ENCODE measurements at places on chromosomes 11 and 22.
A peak's percentile ranks its signal among the peaks of the same experiment; 100 is the strongest.

DNA sequence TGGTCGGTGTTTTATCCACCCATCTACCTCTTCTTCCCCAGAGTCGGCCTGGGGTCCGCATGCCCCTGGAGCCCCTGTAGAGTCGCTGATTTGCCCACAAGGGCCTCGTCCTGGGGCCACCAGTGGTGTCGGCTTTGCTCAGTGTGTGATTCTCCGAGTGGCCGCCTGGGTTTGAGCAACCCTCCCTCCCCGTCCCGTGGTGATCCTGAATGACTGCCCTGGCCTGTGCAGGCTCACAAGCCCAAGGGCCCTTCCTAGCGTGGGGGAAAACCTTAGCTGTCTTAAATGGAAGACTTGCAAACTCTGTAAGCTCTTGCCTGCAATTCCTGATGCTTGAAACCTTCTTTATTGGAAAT is 128.3 kb downstream of the OSBP2 start:
- DNase-seq: no peak

DNA sequence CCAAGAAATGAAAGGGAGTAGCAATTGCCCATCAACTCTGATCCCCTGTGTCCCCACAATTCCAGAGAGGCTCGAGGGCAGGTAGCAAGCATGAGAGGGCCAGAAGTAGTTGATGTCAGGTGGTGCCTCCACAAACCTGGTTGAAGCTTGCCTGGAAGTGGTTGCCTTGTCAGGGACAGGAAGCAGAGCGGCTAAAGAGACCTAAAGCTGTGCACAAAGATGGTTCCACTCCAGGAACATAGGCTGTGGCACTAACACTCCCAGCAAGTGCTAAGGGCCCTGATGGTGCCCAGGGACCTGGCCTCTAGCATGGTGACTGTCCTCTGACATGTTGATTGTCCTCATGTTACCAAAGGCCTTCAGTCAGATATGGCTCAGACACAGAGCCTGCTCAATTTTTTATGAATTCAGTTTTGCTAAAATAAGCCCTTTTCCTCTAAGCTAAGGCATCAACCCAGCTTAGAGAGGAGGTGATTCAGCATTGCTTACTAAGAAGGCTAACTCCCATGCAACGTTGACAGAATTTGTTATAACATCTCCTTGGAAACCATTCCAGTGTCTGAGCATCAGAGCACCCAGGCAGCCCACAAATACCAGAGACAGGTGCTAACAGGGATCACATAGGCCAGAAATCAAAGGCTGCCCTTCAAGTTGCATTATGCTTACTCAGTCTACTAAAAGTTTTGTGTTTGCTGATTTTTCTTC is 196.3 kb upstream of the ARHGAP20 start:
- no peak for DNase-seq

DNA sequence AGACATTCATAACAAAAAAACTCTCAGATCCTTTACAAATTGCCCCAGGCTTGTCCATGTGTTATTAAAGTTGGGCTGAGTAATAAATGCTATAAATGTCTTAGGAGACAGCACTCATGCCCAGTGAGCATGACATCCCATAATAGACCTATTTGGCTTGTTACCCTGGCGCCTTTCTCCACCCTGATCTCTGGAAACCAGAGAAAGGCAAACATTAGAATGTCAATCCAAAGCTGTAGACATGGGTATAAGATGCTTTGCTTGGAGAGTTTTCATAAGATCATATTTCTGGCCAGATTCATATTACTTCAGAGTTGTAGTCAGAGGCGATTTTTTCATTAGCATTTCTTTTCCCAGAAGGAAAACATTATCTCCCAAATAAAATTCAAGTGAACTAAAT is 161.3 kb upstream of the UBASH3B start:
- DNase-seq: no peak

- DNase-seq: peak; percentile 50
Measured at GRCh38 chr11:102007567-102008437, 39.4 kb upstream of the CFAP300 start.

DNA sequence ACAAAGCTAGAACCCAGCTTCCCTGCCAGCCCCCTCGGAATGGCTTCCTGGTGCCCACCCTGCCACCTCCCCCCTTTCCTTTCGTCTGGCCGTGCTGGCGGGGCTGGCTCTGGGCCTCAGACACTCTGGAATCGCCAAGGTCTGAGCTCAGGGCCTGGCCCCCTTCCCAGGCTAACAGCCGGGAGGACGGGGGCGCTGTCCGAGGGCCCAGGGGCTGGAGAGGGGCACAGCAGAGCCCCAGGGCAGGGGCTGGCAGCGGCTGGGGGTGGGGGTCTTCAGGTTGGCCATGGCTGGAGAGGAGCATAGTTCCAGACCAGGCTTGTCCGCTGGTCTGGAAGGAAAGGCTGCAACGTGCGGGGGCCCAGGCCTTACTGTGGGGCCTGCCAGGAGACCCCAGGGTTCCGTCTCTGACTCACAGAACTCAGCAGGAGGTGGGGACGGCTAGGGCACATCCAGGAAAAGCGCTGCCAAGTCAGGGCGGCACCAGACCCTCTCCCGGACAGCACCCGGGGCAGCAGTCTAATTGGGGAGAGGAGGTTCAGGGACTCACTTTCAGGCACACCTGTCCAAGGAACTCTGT is 861 bp upstream of the LTBP3 start:
- DNase-seq: no peak

- no peak for DNase-seq
Measured at GRCh38 chr22:37522482-37522881, 3.3 kb upstream of the CARD10 start.

DNA sequence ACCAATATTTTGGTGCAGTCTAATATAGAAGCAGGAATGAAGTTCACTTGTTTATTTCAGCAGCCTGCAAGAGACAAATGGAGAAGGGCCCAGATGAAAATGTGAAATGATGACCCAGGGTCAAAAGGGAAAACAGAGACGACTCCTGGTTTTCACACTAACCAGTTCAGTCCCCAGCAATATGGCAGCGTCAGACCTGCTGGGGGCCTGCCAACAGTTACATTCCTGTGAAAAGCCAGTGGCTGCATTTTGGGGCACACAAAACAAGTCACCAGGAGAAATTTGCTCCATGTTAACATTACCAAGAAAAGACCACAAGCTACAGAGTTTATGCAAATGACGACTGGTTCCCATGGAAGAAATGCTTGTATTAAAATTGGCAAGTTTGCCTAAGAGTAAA is 80.2 kb downstream of the CCDC34 start:
- no peak for DNase-seq

DNA sequence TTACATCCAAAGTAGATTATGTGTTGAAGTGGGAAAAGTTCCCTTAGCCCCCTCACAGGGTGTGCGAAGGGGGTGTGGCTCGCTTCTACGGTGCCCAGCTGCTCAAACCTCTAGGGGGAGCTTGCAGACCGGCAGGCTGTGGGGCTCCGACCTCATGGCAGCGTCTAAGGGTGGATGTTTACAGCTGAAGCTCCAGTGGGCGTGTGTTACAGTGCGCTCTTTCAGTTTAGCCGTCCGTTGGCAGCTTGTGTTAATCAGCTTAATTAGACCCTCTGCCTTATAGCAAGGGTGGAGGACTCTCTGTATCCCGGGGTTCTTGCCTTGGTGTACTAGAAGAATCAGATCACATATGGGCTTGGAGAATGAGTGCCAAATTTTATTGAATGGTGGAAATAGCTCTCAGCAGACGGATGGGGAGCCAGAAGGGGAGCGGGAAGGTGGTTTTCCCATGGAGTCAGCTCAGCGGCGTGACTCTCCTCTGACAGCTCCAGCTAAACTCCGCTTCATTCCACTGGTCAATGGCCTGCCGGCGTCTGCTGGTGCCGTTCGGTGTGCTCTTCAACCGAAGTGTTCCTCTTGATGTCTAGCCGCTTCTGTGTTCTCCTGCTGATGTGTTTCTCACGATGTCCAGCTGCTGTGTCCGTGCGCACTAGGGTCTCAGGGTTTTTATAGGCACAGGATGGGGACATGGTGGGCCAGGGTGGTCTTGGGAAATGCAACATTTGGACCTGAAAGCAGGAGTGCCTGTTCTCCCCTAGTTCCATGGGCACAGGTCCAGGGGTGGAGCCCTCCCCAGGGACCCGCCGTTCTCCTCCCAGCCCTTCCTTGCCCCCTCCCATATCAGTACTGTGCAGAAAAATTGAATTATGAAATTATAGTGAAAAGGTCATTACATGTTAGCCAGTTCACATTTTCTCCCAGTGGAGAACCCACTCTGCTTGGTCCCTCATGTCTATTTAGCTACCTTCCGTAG is 28.6 kb upstream of the OR10G7 start:
- peak; percentile 59 for DNase-seq

DNA sequence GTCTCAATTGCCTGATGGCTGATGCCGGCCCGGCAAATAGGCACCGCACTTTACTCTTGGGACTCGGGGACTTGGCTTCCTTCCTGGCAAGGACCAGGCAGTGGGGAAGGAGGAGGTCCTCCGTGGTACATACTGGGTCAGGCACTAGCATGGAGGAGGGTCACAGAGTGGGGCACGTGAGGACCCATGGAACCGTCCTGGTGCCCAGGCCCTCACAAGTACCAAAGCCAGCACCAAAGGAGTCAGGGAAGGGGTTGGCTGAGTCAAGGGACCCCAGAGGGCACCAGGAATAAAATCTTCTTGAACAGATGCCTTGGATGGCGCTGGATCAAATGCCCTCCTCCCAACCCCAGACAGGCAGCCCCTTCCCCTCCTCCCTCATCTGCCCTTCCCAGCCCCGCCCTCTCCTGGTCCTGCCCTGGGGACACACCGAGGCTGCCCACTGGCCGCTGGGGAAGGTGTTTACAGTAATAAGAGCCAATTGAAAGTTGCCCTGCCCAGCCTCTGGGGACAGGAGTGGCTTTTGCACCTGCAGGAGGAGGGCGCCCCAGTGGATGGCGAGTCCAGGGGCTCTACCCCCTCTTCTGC is 5.6 kb upstream of the CARNS1 start:
- no peak for DNase-seq

DNA sequence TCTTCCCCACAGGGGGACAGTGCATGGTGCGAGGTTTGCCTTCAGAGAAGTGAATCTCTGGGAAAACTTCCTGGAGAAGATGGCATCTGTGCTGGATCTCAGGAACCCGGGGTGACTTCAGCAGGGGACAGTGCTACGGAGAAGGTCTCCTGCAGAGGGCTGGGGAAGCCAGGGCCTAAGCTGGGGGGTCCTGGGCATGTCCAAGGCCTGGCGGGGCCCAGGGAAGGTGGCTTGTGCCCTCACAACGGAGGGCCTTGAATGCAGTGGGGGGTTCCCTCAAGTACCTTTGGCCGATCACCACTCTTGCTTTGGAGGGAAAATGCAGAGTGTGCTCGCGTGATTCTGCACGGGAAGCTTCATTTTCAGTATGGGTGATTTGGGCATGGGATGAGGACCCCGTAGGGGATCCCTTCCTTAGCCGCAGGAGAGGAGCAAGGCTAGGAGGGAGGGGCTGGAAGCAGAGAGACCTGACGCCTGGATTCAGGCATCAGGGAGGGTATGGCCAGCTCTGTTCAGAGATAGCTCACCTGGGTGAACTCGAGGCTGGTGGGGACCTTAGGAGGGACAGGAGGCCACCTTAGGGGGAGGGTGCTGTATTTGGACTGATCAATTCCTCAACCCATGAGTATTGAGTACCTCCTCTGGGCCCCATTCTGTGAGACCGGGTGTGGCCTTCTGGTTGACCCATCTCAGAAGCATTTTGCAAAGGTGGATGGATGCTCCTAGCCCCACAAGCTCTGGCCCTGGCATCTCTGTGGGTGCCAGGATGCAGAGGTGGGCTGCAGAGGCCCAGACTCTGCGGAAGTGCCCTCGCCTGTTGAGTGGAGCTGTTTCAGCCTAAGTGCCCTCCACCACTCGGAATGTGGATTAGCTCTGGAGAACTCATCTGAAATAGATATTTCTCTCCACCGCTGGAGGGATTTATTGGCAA is 529.4 kb downstream of the TBC1D22A start:
- no peak for DNase-seq

DNA sequence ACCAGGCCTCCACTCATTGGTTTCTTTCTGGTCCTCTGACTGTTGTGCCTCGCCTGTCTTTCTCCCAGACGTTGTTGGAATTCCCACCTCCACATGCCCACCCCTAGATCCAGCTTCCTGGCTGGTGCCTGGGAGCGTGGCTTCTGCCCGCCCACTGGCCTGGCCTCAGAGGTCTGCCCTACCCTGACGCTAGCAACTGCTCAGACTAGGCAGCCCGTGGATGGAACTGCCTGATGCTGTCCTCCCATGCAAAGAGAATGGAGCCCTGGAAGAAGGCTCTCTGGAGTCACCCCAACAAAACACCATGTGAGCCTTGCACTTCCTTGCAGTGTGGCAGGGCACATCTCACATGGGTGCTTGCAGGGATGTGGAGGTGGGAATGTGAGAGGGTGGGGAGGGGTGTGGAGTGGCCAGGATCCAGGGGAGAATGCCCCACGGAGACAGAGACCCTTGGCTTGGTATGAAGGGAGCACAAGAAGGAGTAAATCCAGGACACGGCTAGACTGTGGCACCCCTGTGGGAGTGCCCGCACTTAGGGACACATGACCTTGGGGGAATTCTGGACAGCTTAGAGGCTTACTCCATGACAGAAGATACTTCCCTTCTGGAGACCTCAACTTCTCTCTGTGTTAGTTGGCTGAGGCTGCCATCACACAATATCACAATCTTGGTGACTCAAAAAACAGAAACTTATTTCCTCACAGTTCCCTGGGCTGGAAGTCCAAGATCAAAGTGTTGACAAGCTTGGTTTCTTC is 22.5 kb upstream of the ADA2 start:
- DNase-seq: no peak

DNA sequence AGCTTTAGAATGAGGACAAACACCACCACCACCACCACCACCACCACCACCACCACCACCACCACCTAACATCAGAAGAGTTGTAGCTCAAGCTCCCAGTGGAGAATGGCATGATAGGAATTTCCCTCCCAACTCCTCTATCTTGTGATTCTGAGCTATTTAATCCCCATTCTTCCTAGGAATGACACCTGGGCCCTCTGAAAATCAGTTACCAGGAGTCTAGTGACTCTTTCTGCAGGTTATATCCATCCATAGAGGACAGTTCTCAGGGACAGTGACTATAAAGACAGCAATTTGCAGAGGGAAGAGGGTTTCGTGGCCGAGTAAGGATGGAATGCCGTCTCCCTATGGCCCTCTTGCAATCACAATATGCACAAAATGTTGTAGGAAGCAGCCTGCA is 27.8 kb downstream of the MYH9 start:
- DNase-seq: no peak

- DNase-seq: no peak
Measured at GRCh38 chr22:40263191-40263590, 83.1 kb upstream of the ADSL start.

GRCh38 chr11:95108159-95108611 is 18.5 kb downstream of the ENDOD1 start:
- DNase-seq: no peak

- DNase-seq: no peak
Measured at GRCh38 chr11:111715142-111715816, 50.9 kb downstream of the PPP2R1B start.

GRCh38 chr11:790721-791564 is 1.1 kb upstream of the CEND1 start:
- DNase-seq: no peak

GRCh38 chr11:119092880-119093842 is 8.5 kb downstream of the HMBS start:
- no peak for DNase-seq

GRCh38 chr11:132445859-132446291 is 1075.5 kb downstream of the NTM start:
- DNase-seq: no peak
